ENCODE measurements at places on chromosomes 6 and 20.
A peak's percentile ranks its signal among the peaks of the same experiment; 100 is the strongest.

GRCh38 chr6:42326248-42326647 lies 108.6 kb upstream of the MRPS10 start:
- no peak for DNase-seq

- DNase-seq = no peak
Observed at GRCh38 chr6:150651808-150652470, 52.3 kb downstream of the PLEKHG1 start.

- DNase-seq = no peak
Observed at GRCh38 chr6:138331984-138332383, 45.7 kb upstream of the SMIM28 start.

GRCh38 chr6:22636452-22636851 lies 67.1 kb downstream of the HDGFL1 start:
- DNase-seq = no peak

GRCh38 chr20:21166801-21167200 lies 40.9 kb downstream of the KIZ start:
- DNase-seq = no peak

DNA sequence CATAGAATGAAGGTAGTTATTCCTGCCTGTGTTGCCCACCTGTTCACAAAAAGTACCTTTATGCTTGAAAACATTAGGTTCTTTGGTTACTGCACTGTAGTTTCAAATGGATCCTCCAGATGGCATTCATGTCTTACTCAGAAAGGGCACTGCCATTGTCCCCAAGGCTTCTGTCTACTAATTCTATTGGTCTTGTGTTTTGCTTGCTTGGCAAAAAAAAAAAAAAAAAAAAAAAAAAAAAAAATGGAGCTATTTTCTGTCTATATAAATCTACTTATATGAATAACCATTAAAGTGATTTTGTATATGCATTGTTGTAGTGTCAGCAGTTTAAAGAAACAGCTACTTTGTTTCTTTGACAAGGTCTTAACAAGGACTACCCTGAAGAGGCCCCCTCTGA lies 12.7 kb upstream of the EFHC1 start:
- no peak for DNase-seq

GRCh38 chr6:125533710-125534397 lies 215.6 kb upstream of the HEY2 start:
- DNase-seq = no peak

GRCh38 chr6:137980777-137981176 lies 113.7 kb downstream of the TNFAIP3 start:
- no peak for DNase-seq

- no peak for DNase-seq
Observed at GRCh38 chr6:43677759-43678158, 9.8 kb downstream of the MRPS18A start.

DNA sequence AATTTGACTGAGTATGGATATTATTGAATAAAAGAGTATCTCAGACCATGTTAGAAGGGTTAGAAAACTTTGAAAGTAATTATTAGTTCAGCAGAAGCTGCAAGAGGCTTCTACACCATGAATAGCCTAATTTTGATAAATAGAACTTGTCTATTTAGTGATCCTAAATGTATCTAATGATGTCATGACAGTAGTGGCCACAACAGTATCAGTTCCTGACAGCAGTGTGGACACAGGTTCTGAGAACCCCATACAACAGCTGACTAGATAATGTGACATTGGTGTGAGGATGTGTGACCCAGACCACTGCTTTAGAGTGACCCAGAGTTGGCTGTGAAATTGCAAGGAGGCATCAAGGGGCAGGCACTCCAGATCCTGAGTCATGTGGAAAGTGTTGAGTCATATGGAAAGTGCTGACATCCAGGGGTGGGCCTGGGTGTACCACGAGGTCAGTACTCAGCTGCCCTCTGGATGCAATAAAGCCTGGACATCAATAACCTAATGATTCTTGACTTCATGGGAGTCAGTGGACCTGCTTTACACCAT lies 754.7 kb downstream of the DHX35 start:
- no peak for DNase-seq

DNA sequence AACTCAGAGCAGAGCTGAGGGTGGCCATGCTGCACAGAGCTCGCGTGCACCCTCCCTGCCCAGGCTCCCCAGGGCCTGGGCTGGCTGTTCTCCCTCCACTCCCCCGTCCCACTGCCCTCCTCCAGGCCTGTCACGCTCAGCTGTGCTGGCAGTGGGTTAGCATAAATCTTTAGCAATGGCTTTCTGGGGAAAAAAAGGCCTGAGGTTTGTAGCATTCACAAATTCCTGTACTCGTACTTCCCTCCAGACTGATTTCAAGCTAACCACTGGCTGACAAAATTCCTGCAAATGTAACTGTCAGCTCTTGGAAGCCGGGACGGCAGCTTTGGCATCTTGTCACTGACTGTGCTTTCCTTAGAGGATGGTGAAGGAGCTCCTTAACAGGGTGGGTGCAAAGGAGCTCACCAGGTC lies 22.3 kb upstream of the SMOC2 start:
- DNase-seq = peak; percentile 57

GRCh38 chr20:51346686-51347485 lies 195.6 kb downstream of the NFATC2 start:
- no peak for DNase-seq

GRCh38 chr20:49447946-49448809 lies 34.3 kb downstream of the KCNB1 start:
- peak; percentile 87 for DNase-seq

DNA sequence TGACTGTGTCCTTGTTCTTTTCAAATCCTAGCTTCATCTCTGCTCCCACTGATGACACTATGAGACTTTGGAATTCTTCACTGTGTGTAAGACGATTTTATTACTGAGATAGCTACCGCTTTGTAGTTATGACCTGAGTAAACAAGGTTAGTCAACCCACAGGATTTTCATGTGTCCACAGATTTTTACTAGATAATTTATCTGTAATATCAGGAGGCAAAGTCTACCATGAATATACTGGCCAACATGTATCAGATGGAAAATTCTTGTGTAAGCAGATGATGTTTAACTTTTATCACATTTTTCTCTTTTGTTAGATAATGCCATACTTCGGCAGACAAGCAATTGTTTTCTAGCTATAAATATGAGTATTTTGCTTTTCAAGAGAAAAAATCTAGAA lies 119.8 kb downstream of the SGK1 start:
- peak; percentile 46 for DNase-seq

DNA sequence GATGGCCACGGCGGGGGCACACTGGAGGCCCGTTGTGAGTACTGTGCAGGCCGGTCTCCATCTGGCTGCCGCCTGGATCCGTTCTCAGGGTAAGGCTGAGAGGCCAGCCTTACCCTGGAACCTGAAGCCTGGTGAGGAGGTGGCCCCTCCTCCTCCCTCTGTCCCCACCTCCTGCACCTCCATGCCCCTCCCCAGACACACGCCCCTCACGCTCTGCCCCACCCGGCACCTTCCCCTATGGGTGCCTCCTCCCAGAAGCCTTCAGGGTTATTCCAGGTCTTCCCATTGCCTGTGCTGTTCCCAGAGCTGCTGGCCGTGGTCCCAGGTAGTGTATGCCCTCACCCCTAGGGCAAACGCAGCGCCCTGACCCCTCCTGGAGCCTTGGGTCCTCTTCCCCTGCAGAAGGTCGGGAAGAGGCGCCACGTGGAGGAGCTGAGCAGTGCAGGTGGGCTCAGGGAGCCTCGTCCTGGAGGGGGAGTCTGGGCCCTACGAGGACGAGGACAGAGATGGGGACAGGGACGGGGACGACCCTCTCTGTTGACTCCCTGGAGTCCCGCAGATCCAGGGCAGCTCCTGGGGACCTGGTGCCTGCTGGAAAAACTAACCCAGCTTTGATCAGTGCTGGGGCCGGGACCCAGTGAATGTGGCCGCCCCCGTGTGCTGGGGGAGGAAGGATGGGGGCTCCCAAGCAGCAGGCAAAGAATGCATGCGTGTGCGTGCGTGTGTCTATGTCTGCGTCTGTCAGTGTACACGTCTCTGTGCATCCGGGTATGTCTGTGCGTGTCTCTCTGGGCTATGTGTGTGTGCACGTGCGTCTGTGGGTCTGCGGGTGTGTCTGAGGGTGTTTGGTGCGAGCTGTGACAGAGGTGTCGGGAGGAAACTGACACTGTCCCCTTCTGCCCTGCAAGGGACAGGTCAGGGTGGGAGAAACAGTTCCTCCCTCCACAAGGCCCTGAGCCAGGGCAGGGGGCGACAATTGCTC lies 8.2 kb upstream of the HRH3 start:
- no peak for DNase-seq

DNA sequence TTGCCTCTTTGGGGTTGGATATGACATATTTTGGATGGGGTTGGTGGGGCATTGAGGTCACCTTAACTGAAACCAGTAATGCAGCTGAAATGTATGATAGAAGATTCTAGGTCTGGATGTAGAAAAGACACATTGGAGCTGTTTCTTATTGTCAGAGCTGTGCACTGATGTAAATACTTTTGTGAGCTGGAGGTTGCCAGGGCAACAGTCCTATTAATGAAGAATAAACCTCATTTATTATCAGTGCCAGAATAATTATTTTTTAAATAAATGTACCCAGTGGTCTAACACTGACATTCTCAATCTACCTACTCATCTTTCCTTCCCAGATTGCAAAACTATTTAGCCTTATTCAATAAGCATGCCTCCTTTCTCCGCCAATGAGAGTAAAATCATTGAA lies 57.0 kb downstream of the CAP2 start:
- DNase-seq = no peak

GRCh38 chr6:168615837-168616236 lies 174.9 kb downstream of the SMOC2 start:
- DNase-seq = no peak

DNA sequence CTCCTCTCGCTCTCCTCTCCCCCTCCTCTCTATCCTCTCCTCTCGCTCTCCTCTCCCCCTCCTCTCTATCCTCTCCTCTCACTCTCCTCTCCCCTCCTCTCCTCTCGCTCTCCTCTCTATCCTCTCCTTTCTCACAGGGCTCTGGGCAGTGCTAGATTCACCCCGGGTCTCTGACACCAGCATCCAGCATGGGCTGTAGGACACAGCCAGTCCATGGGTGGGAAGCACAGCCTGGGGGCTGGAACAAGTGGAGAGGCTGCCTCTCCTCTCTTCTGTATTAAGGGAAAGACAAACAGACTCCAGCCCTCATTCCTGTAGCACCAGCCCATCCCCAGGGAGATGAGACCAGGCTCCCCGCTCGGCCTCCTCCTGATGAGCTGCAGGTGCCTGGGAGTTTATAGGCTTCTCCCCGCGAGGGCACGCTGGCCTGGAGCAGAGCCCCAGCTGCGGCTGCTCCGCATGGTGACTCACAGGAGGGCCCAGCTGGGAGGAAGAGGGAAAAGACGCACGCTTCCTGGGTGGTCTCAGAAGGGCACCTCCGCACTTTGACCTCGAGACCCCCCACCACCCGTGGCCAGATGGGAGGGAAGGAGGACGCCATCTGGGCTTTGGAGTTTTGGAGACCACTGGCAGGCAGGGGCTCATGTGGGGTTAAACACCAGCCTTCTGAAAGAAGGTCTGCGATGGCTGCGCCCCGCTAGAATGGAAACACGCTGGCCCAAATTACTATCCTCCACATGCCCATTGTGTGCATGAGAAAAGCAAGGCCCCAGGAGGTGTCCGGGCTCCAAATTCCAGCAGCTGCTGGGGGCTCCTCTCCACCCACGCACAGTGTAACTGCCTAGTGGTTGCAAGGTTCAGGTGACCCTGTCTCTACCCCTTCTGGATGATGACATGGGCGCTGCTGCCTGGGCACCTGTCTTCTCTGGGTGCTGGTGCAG lies 68.0 kb downstream of the BMP7 start:
- no peak for DNase-seq

DNA sequence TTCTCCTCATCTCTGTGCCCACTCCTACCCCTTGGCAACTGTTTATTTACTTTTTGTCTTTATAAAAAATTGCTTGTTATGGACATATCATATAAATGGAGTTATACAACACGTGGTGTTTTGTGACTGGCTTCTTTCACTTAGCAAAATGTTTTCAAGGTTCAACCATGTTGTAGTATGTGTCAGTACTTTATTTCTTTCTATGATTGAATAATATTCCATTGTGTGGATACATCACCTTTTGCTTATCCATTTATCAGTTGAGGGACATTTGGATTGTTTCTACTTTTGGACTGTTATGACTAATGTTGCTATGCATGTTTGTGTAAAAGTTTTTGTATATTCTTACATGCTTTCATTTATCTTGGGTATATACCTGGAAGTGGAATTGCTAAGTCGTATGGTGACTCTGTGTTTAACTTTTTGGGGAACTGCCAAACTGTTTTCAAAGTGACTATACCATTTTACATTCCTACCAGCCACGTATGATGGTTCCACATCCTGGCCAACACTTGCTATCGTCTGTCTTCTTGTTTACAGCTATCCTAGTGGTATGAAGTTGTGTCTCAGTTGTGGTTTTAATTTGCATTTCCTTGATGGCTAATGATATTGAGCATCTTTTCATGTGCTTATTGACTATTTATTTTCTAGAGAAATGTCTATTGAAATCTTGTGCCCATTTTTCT lies 84.4 kb downstream of the SLX4IP start:
- no peak for DNase-seq

DNA sequence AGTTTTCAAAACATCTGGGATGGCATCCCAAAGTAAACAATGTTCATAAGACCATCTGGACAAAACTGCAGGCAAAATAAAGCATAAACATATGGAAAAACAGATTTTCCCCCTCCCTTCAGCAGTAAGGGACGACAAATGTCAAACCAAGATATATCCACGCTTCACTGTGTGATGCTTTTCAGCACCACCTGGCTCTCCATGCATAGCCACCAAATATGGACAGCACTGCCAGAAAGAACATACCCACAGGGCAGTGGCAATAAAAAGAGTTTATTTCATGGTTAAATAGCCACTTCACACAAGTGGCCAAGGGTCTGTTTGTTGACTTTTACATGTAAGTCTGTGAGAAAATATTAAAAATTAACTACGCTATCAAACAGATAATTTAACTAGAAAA lies 23.1 kb downstream of the USP45 start:
- DNase-seq = no peak

- DNase-seq = no peak
Observed at GRCh38 chr20:36538026-36538722, 3.1 kb upstream of the MYL9 start.

DNA sequence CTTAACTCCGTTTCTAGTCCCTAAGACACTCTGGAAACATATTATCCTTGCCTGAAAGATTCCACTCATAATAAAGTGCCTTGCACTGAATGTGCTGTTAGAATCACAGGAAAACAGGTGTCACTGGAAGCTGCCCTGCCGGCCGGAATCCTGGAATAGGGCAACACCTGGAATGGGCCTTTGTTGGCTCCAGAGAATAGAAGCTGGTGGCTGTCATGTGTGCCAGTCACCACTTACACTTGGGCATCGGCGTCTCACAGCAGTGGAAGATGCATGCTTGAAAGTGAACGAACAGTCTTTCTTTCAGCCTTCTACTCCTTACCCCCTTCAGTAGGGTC lies 90.8 kb upstream of the AFDN start:
- no peak for DNase-seq

DNA sequence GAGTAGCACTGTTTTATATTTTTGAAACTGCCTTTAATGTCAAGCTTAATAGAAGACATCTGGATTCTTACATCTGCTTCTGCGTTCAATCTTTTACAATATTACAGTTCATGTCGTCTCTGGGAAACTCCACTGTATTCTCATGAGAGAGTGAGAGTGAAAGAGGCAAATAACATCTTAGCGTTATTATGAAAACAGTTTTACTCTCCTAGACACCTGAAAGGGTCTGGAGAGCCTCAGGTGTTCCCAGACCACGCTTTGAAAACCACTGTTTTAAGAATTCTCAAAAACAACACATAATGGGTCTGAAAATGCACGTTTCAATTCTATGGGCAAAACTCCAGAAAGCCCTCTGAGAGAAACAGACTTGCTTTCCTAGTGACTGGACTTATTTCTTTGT lies 63.3 kb downstream of the ARHGAP18 start:
- DNase-seq = peak; percentile 76

- no peak for DNase-seq
Observed at GRCh38 chr6:96864216-96865054, 27.2 kb upstream of the GPR63 start.

Measured in umbilical cord (tissue), 2 donors.